Panc1 (cell line): ENCODE measurements at places on chromosomes 6 and 20. TPM values are rescaled to one million over a fixed set of nuclear protein-coding genes. Genes with fewer than 3 reads are reported as not detected.

The TFAP2A gene
- 83.9 TPM for total RNA-seq

The PTCHD4 gene
- total RNA-seq, result not detected

The OR2H2 gene
- not detected for total RNA-seq

The MYMX gene
- 1.8 TPM for total RNA-seq

The ADTRP gene
- not detected for total RNA-seq

The FAM209B gene
- total RNA-seq, result not detected

The FGD2 gene
- total RNA-seq, result 0.10 TPM

DNA sequence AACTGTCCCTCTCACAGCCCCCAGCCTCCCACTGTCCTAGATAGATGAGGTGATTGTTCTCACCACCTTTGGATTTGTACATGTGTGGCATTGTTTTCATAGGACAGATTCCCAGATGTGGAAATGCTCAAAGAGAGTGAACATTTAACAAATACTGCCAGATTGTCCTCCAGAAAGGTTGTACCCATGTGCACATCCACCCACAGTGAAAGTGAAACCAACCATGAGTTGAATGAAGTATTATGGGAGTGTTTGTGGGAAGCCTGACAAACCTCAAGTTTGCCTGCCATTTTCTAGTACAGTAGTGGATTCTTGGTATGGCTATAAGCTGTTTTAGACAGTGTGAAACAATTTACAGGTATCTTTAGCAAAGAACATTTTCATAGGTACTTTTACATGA lies 42.7 kb downstream of the ANKRD6 start:
- no peak for DNase-seq

DNA sequence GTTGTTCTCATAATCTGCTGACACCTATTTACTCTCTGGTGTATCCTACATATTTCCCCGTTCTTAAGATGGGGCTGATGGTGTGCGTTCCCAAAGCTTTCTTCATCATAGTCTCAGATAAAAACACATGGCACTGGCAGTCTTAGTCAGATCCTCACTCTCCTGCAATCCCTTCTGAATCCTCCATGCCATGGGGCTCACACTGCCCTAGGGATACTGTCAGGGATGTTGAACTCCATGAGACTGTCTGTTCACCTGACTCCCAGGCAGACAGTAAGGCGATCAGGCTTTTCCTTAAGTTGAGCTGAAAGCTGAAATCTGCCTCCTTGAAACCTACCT lies 76.0 kb downstream of the SLX4IP start:
- no peak for DNase-seq

DNA sequence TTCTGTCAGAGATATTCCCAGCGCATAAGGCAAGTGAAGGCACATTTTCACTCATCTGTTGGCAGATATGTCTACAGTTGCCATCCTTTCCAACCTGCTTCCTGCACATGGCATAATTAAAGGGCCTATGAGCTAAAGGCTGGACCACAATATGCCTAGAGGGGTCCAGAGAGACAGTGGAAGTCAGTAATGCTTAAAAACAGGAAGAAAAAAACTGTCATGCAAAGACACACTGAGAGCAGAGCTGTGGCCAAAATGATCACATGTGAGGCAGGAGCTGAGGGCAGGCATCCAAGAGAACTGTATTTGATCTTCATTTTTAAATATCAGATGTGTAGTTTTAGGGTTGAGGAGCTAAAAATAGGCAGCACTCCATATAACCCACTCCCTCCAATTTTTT lies 125.0 kb upstream of the BACH2 start:
- DNase-seq, result no peak

DNA sequence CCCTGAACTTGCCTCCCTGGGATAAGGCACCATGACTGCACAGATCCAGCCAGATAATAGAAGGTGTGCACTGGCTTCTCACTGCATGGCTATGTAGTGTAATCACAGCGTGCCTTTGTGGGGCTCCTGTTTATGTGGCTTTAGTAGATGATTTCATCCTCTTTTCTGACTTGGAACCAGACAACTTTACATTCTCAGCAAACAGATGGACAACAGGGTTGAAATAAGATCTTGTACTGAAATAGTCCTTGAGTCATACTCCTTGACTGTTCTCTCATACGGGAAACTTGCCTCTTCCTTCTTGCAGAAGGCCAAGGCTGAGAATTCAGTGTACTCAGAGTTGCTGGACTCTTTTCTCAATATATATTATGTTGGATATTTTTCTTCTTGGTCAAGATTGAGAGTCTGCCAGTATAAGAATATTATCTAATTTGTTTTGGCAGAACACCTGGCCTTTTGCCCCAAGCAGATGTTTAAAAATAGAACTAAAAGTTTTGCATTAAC lies 25.0 kb upstream of the RNF144B start:
- DNase-seq, result no peak

DNA sequence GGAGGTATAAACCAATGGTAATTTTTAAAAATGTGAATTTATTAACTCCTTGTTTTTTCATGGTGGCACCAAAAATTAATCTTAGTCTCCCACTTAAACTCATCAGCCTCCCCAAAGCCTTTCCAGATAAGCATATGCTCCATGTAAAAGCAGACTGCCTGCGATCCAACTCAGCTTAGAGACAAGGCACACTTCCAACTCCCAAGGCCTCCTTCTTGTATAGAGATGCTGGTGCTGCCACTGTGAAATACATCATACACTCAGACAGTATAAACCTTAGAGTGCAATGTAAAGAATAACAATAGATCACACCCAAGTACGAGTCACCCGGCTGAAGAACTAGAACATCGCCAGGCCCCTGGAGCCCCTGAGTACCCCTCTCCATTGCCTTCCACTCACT lies 2.0 kb downstream of the ANKRD6 start:
- DNase-seq, result no peak
